GM23248 (cell line): ENCODE measurements at places on chromosomes 6 and 20. TPM values are rescaled to one million over a fixed set of nuclear protein-coding genes. Genes with fewer than 3 reads are reported as not detected.

DNA sequence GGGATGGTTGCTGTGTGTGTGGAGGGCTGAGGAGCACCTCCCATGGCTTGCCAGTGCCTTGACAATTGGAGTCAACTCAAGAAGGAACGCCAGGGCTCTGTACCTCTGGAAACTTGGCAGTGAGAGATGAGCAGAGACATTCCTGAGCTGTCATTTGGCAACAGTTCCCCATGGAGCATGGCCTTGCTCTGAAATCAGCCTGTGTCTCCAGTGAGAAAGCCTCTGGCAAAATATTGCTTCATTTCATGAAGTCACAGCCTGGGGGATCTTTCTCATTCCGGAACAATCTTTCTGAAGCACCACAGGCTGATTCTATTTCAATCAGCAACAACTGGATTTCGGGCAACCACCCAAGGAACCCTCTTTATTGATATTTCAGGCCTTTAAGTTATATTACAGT is 52.2 kb upstream of the FNDC1 start:
- DNase-seq, result peak; percentile 93

Gene BHLHE23
- not detected in 2 replicates for total RNA-seq

- peak; percentile 58 for DNase-seq
These were observed 9.9 kb downstream of the SNTA1 start for GRCh38 chr20:33433465-33434234.

- DNase-seq, result peak; percentile 64
These were observed 220.8 kb upstream of the MARCKS start for GRCh38 chr6:113636357-113636824.

Gene RAET1L
- total RNA-seq, result not detected in 2 replicates

DNA sequence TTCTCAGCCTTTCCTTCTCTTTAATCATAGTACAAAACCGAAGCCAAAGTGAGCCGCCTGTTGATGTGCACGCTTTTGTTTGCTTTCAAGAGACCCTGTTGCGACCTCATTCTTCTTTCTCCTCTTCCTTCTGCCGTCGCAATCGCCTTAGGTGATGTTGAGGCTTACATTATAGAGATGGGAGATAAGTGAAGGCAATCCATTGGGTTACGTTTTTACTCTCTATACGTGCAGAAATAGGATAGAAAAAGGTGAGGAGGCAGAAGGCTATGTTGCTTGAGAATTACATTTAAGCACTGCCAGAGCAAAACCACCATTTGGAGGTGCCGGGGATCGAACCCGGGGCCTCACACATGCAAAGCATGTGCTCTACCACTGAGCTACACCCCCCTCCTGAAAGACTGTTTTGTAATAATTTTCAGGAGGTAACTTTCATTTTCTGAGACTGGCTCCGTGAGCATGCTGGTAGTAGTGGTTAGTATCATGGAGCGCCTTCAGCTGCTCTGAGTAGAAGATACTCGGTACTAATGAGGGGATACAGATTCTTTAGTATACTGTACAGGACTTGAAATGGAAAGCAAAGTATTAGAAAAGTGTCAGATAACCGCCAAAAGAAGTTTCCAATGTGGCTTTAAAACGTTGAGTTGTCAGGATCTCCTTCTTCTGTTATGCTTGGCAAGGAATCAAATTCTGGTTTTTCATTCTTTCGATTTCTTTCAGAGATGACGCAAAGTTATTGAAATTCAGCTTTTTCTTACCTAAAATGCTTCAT is 165.6 kb downstream of the TRIM27 start:
- no peak for DNase-seq

Gene PHIP
- total RNA-seq, result 14.5 and 15.9 TPM in 2 replicates

GRCh38 chr6:160365117-160365516 is 16.9 kb downstream of the SLC22A3 start:
- no peak for DNase-seq

- no peak for DNase-seq
These were observed 56.7 kb downstream of the KIAA0319 start for GRCh38 chr6:24589334-24589733.

- no peak for DNase-seq
These were observed 369.3 kb downstream of the ZFAND3 start for GRCh38 chr6:38188677-38189335.

GRCh38 chr20:21125072-21125848 is 622 bp upstream of the KIZ start:
- DNase-seq, result peak; percentile 79

DNA sequence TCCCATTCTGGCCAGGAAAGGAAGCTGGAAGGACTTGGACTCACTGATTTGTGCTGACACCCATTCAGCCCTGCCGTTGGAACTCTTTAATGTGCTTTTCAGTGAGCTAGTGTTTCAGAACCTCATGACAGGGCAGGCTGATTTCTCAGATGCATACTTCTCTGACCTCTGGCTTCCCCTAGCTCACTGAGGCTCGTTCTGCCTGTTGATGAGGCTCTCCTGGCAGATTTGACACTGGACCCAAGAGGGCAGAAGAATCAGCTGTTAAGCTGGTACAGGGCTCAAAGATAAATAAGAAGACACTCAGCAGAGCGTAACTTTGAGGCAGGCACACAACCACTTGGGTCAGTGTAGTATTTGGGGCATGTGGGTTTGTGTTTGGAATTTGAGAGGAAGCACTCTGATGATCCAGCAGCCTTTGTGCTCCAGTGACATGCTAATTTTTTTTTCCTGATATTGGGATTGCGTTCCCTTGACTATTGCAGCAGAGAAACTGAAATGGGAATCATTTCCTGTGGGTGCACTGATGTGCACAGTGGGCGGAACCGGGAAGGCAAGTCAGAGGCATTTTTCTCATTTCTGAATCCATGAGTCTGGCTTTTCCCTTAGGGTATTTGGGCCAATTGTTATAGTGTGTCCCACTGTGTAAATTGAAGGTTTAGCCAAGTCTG is 80.2 kb downstream of the CARMIL1 start:
- peak; percentile 88 for DNase-seq

DNA sequence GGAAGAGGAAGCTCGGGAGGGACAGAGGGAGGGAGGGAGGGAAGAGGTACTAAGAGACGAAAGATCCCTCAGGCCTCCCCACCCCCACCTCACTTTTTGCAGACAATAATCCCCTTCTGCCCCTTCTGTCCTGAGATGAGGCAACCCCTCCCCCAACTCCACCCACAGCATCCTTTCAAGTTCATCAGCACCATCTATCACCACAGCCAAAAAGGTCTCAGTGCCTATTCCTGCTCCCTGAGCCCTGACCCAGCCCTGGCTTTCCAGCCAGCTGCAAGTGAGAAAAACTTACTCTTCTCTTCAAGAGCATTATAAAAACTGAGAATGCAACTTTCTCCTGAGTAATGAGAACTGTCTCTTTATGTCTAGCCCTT is 133.2 kb upstream of the LRFN2 start:
- no peak for DNase-seq

Gene RSPH9
- 0.11 TPM in 1 of 2 replicates, not detected in the other for total RNA-seq

DNA sequence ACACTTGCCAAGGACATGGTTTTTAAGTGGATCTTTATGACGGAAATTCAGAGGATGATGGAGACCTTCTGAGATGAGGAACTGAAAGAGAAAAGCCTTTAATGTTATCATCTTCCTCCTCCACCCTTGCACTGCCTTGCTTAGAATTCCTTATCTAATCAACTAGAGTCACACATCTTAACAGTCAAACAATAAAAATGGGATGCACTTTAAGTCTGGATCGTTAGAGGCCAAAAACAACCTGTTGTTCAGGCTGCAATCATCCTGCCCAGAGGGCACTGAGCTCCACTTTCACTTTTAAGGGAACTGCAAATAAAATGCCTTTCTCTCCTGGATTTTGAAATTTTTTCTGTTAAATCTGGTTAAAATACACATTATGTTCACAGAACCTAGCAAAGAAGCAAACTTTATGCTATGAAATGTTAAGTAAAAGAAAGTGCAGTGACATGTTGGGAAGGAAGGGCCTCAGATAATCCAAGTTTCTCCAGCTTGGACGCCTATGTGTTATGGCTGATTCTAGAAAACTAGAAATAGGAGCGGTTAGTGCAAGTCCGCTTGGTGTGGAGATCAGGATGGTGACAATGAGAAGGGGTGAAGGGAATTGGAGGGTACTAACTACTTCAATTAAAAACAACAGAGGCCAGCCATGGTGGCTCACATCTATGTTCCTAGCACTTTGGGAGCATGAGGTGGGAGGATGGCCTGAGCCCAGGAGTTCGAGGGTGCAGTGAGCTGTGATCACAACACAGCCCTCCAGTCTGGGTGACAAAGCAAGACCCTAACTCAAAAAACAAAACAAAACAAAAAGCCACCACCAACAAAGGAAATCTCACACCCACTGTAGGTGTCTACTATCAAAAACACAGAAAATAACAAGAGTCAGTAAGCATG is 66.4 kb upstream of the KIF13A start:
- peak; percentile 41 for DNase-seq

GRCh38 chr6:136511926-136512325 is 38.3 kb downstream of the MAP7 start:
- no peak for DNase-seq

GRCh38 chr6:124800222-124800621 is 162.0 kb upstream of the RNF217 start:
- no peak for DNase-seq

DNA sequence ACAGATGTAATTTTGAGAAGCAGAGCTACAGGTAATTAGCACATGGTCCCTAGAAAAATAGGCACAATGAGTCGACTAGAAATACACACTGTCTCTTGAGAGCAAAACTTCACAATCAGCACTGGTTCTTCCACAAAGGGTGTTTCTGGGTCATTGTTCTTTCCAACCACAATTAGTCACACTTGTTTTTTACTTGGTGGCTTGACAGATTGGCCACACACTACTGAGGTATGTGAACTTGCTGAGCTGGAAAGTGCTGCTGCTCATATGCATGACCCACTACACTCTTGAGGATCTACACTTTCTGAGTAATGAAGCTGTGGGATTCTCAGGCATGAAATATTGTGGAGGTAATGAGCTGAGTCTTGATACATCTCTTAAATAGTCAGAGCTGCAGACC is 347.7 kb downstream of the BCKDHB start:
- DNase-seq, result peak; percentile 98

- peak; percentile 50 for DNase-seq
These were observed 69.0 kb downstream of the BTBD9 start for GRCh38 chr6:38570750-38571149.

- DNase-seq, result peak; percentile 90
These were observed 41.5 kb upstream of the KCNQ5 start for GRCh38 chr6:72580281-72580940.

DNA sequence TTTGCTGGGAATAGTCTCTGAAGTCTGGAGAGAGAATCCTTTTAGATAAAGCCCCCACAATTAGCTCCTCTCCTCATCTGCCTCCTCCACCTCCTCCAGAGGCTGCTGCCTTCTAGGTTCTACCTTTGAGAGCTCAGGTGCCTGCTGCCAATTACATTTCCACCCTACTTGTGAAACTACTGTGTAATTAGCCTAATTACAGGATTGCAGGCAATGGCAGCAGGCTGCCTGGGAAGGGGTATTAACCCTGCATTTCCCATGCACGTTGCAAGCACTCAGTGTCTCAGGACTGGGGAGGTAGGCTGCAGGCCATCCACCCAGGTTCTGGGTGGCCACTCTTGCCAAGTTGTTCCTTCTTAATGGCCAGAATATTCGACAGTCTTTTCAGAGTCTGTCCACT is 215.6 kb upstream of the ZNF217 start:
- no peak for DNase-seq

- no peak for DNase-seq
These were observed 210.5 kb upstream of the SPTLC3 start for GRCh38 chr20:12798286-12798685.

GRCh38 chr6:3455147-3455568 is 1.7 kb downstream of the SLC22A23 start:
- DNase-seq, result peak; percentile 56

- DNase-seq, result no peak
These were observed 4.7 kb upstream of the LY86 start for GRCh38 chr6:6583836-6584235.

Gene HAO1
- total RNA-seq, result not detected in 2 replicates

DNA sequence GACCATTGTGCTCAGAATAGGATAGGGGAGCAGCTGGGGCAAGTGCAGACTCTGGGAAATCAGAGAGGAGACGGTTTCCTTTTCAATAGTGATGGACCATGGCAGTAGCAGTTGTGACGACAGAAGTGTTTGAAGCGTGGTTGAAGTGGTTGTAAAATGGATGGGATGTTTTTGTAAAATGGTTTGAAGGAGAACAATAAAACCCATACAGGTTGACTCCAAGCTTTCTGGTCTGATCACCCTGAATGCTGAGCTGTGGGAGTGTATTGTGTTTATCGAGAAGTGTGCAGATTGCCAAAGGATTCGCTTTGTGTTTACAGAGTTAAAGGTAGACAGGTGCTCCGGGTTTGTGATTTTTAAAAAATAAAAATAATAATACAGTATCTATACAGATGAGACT is 255.2 kb upstream of the SULF2 start:
- no peak for DNase-seq

GRCh38 chr6:167811442-167812087 is 15.1 kb upstream of the AFDN start:
- no peak for DNase-seq

DNA sequence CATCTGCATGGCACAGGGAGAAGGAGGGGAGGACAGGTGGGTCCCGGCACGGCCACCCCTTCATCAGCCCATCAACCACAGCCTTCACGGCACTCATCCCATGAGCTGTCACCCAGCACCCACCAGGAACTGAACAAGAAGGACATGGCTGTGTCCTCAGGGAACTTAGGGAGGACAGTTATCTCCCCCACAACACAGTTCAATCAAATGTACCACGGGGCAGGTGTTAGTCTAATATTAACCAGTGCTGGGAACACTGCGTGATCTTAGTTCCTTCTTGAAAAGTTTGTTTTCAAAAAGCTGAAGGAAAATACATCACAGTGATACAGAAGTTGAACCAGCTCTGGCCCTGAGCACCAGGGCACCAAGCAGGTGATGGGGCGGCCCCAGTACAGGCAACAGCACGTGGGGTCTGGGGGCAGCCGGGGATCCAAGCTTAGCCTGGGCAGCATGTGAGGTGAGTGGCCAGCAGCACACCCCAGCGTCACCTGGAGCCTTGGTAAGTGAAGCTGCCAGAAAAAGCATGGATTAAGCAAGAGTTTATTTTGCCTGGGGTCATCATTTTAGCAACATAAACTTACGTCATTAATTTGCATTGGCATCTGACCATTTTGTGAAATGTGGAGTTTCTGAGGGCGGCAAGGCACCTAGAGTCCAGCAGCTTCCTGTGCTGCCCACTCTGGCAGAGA is 35.5 kb upstream of the AFDN start:
- no peak for DNase-seq

- no peak for DNase-seq
These were observed 136.5 kb downstream of the TMEM242 start for GRCh38 chr6:157186785-157187181.

Gene TRMT11
- total RNA-seq, result 19.1 and 24.2 TPM in 2 replicates

GRCh38 chr6:53628354-53629119 is 37.0 kb downstream of the KLHL31 start:
- peak; percentile 66 for DNase-seq

- DNase-seq, result no peak
These were observed 477.7 kb downstream of the TFAP2A start for GRCh38 chr6:9937031-9937763.

Gene SGK2
- total RNA-seq, result not detected in 2 replicates

DNA sequence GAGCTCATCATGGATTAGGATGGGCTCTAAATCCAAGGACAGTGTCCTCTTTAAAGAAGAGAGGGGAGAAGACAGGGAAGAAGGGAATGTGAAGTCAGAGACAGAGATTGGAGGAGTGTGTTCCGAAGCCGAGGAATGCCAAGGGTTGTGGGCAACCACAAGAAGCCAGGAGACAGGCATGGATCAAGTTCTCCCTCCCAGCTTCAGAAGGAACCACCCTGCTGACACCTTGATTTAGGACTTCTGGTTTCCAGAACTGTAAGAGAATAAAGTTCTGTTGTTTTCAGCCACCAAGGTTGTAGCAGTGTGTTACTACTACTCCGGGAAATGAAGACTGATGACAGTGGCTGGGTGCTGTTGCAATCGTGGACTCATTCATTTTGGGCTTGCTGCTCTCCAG is 120.1 kb downstream of the RPS12 start:
- DNase-seq, result peak; percentile 56
